ENCODE measurements at places on chromosomes 11 and 22.
A peak's percentile ranks its signal among the peaks of the same experiment; 100 is the strongest.

GRCh38 chr11:33773404-33773986 lies 825 bp downstream of the FBXO3 start:
- H3K27ac ChIP-seq, result peak overlapping the region; percentile 96
- peaks cover 3% of the 10 kb centered on the region for H3K27me3 ChIP-seq
- peak overlapping the region; percentile 99 for H3K4me3 ChIP-seq
- peaks cover 32% of the 10 kb centered on the region for H3K36me3 ChIP-seq
- no peak for DNase-seq
- H3K4me1 ChIP-seq, result peaks cover 60% of the 10 kb centered on the region

DNA sequence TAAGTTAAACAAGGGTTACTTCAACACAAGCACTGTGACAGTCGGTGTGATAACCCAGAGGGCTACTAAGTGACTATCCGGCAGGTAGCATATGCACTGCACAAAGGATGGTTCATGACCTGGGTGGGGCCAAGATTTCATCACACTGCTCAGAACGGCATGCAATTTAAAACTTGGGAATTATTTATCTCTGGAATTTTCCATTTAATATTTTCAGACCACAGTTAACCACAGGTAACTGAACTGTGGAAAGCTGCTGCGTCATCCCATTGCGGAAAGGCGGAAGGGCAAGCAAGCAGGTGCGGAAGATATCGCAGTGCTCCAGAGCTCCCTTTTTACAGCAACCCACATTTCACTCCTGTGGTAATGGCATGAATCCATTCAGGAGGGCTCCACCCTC lies 540.8 kb downstream of the INSC start:
- H3K27me3 ChIP-seq, result peaks cover 23% of the 10 kb centered on the region
- H3K4me1 ChIP-seq, result no peaks in the 10 kb centered on the region
- DNase-seq, result no peak
- no peak overlapping the region for H3K4me3 ChIP-seq

DNA sequence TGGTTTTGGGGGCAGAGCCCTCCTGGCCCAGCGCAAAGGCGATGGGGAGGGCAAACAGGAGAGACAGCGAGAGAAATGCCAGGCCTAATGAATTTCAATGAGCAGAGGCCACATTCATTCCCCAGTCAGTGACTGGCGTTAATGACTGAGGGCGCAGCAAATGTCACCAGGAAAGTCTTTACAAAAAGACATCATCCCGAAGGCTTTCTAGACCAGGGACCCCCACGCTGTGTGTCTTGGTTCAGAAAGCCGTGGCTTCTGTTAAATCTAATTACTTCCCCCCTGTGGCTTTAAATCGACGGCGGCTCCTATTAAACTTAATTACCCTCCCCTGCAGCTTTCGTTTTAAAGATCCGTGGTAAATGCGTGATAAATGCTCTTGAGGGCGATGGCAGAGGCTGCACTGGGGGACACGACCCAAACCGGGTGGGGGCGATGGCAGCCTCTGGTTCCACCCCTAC lies 1.6 kb upstream of the FGF19 start:
- H3K27me3 ChIP-seq, result peaks cover 53% of the 10 kb centered on the region
- no peak for DNase-seq
- H3K4me3 ChIP-seq, result no peak overlapping the region
- peaks cover 1% of the 10 kb centered on the region for H3K36me3 ChIP-seq

- no peak for DNase-seq
- no peaks in the 10 kb centered on the region for H3K4me1 ChIP-seq
- no peak overlapping the region for H3K27ac ChIP-seq
- no peak overlapping the region for H3K4me3 ChIP-seq
- no peaks in the 10 kb centered on the region for H3K27me3 ChIP-seq
- peaks cover 56% of the 10 kb centered on the region for H3K36me3 ChIP-seq
Observed at GRCh38 chr22:46696229-46696518, 41.9 kb downstream of the CERK start.
